ENCODE measurements at places on chromosomes 1 and 21. TPM values are rescaled to one million over a fixed set of nuclear protein-coding genes. Genes with fewer than 3 reads are reported as not detected.

DNA sequence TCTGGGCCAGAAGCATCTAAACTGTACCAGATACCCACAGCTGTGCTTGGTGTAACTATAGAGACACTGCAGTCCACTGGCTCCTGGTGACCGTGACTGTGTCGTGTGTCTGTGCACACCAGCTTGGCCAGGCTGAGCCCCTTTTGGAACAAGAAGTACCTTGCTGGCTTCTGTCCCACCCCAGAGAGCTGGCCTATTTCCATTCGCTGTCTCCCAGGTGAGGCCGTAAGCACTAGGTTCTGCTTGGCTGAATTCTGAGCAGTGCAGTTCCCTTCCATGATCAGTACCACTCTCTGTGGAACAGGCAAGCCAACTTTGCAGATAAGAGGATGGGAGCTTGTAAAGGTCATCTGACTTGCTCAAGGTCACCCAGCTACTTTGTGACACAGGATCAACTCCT, 119.9 kb upstream of the DNAH14 start:
- no peak for DNase-seq

DNA sequence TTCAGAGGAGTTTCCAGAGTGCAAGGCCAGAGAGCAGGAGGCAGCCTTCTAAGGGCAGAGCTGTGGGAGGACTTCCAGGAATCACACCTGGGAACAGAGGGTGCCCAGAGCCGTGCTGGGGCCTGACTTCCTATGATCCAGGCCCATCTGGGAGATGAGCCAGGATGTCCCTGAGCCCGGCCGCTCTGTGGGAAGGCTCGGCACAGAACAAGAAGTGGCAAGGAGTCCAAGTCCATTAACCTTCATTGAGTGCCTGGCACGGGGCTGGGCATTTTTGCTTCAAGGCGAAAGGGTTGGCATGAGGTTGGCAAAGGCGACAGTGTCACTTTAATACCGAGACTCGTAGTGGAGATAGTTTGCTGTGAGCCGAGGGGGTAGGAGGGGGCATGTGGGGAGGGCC, 18.2 kb downstream of the TMEM201 start:
- DNase-seq: no peak

DNA sequence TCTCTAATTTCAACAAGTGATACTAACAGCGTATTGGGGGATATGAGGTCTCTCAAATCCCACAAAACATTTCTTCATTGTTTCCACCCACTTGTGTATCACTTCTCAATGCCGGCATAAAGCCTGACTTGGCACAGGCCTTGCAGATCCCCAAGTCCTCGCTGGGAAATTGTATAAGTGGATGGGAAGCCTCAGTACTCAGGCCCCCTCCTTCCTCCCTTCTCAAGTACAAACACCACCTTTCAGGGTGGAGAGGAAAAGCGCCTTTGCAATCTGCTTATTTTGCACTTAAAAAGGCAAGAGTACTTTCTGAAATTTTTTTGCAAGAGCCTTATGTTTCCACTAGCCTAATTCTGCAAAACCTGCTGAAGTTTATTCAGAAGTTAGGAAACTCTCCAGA, 25.8 kb upstream of the KLHDC8A start:
- DNase-seq: no peak

GRCh38 chr1:68327414-68327813, 95.1 kb upstream of the WLS start:
- no peak for DNase-seq

DNA sequence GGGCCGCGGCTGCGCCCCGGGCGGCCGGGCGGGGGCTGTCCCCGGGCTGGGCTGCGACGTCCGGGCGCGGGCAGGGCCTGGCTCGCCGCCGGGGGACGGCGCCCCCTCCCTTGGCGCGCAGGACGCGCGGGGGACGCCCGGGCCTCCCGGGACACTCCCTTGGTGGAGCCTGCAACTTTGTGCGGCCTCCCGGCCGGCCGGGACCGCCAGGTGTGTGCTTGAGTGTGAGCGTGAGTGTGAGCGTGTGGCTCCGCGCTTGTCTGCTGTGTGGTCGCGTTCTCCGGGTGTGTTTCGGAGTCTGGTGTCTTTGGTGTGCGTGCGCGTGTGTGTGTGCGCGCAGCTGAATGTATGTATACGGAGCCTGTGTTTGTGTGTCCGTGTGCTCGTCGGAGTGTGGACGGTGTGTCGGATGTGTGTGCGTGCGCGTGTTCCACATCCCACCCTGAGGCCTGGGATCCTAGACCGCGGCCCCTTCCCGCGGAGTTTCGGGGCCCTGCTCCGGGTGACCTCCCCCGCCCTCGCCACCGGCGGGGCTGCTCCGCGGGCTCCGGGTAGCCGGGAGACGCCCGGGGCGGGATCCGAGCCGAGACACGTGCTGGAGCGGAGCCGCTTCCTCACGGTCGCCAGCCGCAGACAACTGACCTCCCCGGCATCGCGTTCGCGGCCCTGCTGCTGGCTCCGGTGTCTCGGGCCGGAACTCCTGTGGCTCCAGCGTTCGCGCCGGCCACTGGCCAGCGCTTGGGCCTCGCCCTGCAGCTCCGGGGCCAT, 1.7 kb downstream of the PTPRU start:
- no peak for DNase-seq

- DNase-seq: peak; percentile 29
Observed at GRCh38 chr1:59638231-59638711, 176.5 kb upstream of the HOOK1 start.

GRCh38 chr1:28229996-28230395, 2.8 kb downstream of the DNAJC8 start:
- DNase-seq: no peak

- DNase-seq: no peak
Observed at GRCh38 chr1:32249831-32250525, 1.1 kb upstream of the LCK start.

GRCh38 chr1:79827446-79827845, 820.9 kb upstream of the ADGRL4 start:
- no peak for DNase-seq

DNA sequence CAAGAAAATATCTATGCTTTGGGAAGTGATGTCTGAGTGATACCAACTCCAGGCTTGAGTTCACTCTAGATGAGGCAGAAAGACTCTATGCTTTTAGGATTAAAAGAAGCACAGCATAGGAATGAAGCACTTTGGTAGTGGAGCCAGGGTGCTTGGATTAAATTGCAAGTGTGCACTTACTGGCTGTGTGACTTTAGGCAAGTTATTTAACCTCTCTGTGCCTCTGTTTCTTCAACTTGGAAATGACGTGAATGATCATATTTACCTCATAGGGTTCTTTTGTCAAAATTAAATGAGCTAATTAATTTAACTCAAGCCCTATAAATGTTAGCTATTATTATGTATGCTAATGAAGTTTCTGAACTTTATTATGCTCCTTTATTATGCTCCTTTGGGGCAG, 446.1 kb downstream of the TTLL7 start:
- DNase-seq: no peak

GRCh38 chr1:173107696-173108095, 57.0 kb upstream of the TNFSF18 start:
- DNase-seq: no peak

Gene POLR3C
- 30.1 TPM for total RNA-seq

Gene TCHH
- total RNA-seq: not detected

Measured in H4 (cell line).